ENCODE measurements at places on chromosomes 16 and 17. TPM values are rescaled to one million over a fixed set of nuclear protein-coding genes. Genes with fewer than 3 reads are reported as not detected.

Gene KRT40
- not detected for total RNA-seq

Gene TMEM220
- 4.4 TPM for total RNA-seq

Gene ADAM11
- under 0.01 TPM for total RNA-seq

Gene C16orf92
- not detected for total RNA-seq

Gene SLC13A2
- total RNA-seq: not detected

Gene CHP2
- not detected for total RNA-seq

DNA sequence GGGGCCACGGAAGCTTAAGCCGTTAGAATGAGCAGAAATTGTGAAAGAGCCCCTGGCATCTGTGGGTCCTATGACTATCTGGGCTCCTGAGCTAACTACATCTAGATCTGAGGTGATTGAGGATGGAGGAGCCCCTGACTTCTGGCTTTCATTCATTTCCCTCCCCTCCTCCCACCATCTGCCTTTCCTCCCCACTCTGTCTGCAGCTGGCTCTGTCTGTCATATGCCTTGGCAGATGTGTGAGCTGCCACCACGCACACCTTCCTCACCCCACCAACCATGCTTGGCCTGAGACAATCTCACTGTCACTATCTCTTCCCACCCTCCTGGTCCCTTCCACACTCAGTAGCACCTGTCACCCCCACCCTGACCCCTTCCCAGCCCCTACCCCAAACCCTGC, 5.1 kb downstream of the CD300E start:
- DNase-seq: no peak

DNA sequence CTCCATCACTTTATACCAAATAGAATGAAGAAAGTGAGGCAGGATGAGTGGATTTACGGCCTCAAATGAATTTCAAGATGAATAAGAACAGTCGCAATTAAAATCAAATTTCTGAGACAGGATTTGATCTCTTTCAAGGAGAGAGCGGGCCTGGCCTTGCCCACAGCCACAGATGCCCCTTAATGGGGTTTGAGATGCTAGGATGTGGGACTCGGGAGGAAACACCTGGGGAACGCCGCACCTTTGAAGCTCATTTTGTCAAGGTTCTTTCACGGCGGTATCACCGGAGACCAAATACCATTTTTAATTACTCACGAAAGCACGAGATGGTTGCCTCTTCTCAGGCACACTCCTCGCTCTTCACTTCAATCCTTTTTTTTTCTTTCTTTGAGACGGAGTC, 178.1 kb upstream of the SDK2 start:
- no peak for DNase-seq

DNA sequence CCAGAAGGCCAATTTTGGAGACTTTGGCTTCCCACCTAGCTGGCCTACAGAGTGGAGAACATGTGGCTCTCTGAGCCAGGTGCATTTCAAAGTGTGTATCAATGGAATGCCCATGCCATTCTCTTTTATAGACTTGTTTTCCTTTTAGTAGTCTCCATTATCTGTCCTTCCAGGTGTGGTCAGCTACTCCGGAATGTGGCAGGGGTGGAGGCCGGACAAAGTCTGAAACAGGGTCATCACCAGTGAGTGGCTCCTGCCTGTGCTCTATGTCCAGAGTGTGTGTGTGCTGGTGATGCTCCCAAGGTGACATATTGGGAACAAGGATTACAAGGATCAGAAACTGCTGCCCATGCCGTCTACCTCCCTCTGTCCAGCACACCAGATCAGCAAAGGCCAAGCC, 3.8 kb upstream of the TMEM220 start:
- DNase-seq: no peak

DNA sequence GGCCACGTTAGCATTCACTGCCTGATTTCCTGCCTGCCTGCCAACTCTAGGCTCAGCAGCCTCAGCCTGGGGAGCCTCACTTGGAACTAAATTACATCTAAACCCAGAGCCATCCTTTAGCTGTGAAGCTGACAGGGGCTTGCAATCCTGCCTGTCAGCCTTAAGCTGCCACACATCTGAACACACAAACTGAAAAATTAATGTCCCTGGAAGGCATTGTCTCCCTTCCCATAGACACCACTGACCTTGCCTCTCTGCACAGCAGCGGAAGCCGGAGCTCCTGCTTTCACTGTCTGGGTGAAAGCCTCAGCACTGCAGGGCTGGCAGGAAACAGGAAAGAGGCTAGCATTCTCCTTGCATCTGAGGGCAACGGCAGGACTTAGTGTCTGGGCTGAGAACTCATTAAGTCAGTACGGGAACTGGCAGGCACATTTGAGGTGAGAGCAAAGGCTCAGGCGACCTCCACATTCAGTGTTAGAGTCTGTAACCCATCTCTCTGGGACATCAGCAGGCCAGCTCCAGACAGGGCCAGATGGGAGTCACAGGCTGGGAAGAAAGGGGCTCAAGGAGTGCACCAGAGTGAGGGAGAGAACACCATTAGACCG, 452.4 kb upstream of the C16orf82 start:
- DNase-seq: no peak

Measured in body of pancreas (tissue), 4 donors.